ENCODE measurements at places on chromosomes 16 and 17.
A peak's percentile ranks its signal among the peaks of the same experiment; 100 is the strongest.

- peaks cover 7% of the 10 kb centered on the region for H3K36me3 ChIP-seq
- peak; percentile 94 for DNase-seq
- no peaks in the 10 kb centered on the region for H3K27me3 ChIP-seq
- H3K4me1 ChIP-seq: peaks cover 37% of the 10 kb centered on the region
- peak within 1 kb of the TSS; percentile 59 for H3K27ac ChIP-seq
Measured at GRCh38 chr16:54930005-54930868, at the start of gene IRX5. Gene IRX5 (plus strand): TSS chr16:54930865. CDS start chr16:54931199, 334 bp downstream.

GRCh38 chr17:30379903-30380381 lies 1.2 kb downstream of the CPD start:
- H3K4me1 ChIP-seq: peaks cover 21% of the 10 kb centered on the region
- H3K27me3 ChIP-seq: no peaks in the 10 kb centered on the region
- no peak overlapping the region for H3K27ac ChIP-seq
- no peak for DNase-seq
- H3K4me3 ChIP-seq: peak overlapping the region; percentile 72

GRCh38 chr16:46746821-46747776 lies 1.0 kb downstream of the MYLK3 start:
- peak; percentile 8 for DNase-seq
- H3K27ac ChIP-seq: no peak overlapping the region
- H3K4me3 ChIP-seq: no peak overlapping the region
- no peaks in the 10 kb centered on the region for H3K36me3 ChIP-seq
- no peaks in the 10 kb centered on the region for H3K27me3 ChIP-seq

- peak overlapping the region; percentile 58 for H3K27ac ChIP-seq
- DNase-seq: peak; percentile 70
- H3K4me1 ChIP-seq: peaks cover 92% of the 10 kb centered on the region
- no peaks in the 10 kb centered on the region for H3K27me3 ChIP-seq
Measured at GRCh38 chr16:626787-627453, 3.9 kb upstream of the WFIKKN1 start.

GRCh38 chr17:13297183-13297582 lies 279.4 kb upstream of the ELAC2 start:
- H3K27ac ChIP-seq: no peak overlapping the region
- H3K4me3 ChIP-seq: no peak overlapping the region
- DNase-seq: no peak
- no peaks in the 10 kb centered on the region for H3K4me1 ChIP-seq
- H3K36me3 ChIP-seq: no peaks in the 10 kb centered on the region

DNA sequence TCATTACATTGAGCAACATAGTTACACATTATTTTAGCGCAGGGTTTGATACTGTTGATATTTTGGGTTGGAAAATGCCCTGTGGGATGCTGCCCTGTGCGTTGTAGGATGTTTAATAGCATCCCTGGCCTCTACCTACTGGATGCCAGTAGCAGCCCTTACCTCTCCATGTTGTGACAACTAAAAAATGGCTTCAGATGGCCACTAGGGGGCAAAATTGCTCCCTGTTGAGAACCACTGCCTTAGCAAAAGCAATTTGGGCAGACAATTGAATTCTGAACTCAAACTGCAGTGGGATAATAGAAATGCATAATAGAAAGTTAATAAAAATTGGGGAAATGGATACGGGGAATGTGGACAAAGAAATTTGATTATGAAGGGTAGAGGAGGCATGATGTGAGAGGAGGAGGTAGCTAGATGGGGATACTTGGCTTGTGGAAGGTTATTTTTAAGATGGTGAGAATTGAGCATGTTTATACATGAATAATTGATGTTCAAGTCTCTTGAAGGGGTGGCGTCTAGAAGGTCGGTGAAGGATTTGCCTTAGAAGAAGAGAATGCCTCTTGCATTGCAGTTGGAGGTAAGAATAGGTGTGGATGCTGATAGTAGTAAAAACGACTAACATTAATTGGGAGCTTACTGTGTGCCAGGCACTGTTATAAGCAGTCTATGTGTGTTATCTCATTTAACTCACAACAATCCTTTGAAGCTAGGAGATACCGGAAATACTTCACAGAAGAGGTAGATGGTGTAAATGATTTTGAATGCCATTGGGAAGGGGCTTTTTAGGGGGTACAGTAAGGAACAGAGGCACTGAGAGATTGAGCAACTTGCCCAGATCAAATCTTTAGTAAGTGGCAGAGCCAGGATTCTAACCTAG lies 19.0 kb downstream of the HEATR9 start:
- no peak overlapping the region for H3K4me3 ChIP-seq
- DNase-seq: peak; percentile 52
- no peaks in the 10 kb centered on the region for H3K4me1 ChIP-seq
- no peaks in the 10 kb centered on the region for H3K27me3 ChIP-seq
- no peak overlapping the region for H3K27ac ChIP-seq

Data from K562 (cell line).